ENCODE measurements at places on chromosomes 12 and 14. TPM values are rescaled to one million over a fixed set of nuclear protein-coding genes. Genes with fewer than 3 reads are reported as not detected.

The GALNT16 gene
- total RNA-seq = 0.96 TPM

The ASCL1 gene
- total RNA-seq = not detected

The IQSEC3 gene
- 7.7 TPM for total RNA-seq

The MUCL1 gene
- total RNA-seq = not detected

The MIA2 gene
- total RNA-seq = 21.9 TPM

DNA sequence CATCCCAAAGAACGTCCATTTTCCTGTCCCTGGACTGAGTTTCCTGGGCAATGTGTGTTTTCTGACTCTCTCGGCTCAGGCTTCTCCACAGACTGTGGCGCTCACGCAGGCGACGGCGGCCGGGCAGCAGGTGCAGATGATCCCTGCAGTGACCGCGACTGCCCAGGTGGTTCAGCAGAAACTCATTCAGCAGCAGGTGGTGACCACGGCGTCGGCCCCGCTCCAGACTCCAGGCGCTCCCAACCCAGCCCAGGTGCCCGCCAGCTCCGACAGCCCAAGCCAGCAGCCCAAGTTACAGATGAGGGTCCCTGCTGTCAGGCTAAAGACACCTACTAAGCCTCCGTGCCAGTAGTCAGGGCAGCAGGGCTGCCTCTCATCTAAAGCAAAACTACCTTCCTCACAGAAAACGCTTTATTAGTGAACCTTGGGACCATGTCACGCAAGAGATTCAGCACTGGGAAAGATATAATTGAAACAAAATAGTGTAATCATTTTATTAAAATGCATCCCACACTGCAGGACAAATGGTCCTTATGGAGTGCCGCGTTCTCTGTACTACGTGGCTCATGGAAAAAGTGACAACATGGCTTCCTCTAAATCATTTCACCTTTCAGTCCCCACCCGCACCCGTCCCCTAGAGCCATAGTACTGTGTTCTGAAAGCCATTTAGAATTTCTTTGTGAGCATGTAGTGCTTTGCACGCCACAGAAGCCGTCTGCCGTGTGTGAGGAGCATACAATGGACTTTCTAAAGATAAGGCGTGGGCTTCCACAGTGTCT is 66.6 kb downstream of the DDX51 start:
- DNase-seq = no peak

GRCh38 chr12:125861299-125862281 is 796.4 kb downstream of the AACS start:
- peak; percentile 24 for DNase-seq

GRCh38 chr12:62700091-62700880 is 233.7 kb downstream of the MON2 start:
- DNase-seq = no peak

- DNase-seq = no peak
These were observed 387 bp upstream of the GSC start for GRCh38 chr14:94770251-94770749.

- peak; percentile 32 for DNase-seq
These were observed 20.2 kb upstream of the MLEC start for GRCh38 chr12:120666571-120667390.

DNA sequence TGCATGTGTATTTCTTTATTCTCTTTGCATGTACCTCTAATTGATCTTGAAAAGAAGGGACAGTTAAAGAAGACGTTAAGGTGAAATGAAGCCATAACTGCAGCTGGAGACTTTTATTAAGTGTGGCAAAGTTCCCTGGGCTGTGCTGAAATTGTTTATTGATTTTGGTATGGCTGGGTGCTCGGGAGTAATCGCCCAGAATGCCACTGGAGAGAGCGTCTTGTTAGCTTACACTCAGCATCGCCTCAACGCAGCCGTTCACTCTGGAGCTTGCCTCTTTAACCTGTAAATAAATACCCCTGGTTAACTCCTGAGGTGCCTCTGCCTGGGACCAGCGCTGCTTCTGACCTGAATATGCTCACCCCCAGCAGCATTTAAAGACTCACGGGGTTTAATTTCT is 98.6 kb downstream of the GPATCH2L start:
- no peak for DNase-seq

DNA sequence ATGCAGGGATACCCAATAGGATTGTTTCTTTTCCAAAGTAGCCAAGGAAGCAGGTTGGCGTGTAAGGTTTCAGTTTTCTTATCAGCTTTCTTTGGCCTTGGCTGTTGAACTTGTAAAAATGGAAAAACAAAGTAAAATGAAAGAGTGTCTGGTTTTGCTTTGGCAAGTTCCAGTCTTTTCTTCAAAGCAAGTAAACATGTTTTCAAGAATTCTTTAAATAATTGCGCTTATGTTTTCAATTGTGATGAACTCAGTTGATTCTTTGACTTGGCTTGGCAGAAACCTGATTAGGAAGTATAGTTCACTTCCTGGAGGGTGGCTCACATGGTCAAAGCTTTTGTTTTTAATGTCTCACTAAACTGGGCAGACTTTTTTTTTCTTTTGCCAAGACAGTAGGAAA is 112.2 kb upstream of the USP44 start:
- peak; percentile 27 for DNase-seq

DNA sequence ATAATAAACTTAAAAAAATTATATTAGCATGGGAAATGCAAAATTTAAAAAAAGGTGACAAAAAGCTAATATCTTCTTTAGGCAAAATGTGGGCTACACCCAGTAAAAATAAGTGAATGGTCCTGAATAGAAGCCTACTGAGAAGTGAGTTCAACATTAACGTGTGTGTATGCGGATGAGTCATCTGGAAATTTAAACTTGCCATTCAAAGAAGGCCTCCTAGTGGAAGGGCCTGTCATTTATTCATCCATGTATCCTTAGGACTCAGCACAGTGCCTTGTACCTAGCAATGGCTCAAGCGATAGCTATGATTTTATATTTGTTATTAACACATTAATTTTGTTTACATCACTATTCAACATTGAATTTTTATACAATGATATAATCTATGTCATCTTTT is 226.2 kb downstream of the NUBPL start:
- DNase-seq = no peak

DNA sequence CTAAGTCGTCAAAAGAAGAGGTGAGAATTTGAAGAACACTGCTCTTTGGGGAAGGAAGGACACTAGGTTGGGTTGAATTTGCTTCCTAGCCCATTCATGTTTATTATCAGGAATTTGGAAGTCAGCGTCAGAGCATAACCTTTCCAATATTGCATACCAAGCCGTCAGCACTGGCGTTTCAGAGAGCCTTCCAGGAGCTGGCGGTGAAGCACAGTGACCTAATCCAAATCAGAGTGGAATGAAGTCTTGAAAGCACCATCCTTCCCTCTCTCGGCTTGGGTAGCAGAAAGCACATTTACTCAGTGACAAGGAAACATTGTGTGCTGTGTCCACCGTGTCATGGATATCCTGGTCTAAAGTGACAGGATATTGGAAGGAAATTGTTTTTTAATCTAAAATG is 240.3 kb upstream of the PELI2 start:
- no peak for DNase-seq

DNA sequence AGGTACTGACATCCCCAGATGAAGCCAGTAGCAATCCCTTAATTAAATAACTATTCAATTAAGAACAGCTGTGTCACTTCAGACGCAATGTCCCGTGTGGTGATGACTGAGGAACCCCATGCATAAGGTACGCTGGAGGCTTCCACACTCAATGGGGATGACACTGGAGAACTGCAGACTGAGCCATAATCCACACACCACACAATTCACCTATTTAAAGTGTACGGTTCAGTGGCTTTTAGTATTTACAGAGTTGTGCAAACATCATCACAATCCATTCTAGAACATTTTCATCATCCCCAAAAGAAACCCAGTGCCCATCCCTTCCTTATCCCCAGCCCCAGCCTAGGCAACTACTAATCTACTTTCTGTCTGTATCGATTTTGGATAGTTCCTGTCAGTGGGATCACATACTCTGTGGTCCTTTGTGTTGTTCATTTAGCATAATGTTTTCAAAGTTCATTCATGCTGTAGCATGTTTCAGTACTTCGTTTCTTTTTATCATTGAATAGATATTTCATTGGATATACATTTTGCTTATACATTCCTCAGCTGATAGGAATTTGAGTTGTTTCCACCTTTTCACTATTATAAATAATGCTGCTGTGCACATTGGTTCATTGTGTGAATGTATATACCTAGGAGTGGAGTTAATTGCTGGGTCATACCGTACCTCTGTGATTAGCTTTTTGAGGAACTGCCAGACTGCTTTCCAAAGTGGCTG is 61.1 kb downstream of the NINJ2 start:
- no peak for DNase-seq

GRCh38 chr12:67710582-67710981 is 62.0 kb downstream of the DYRK2 start:
- DNase-seq = peak; percentile 42

DNA sequence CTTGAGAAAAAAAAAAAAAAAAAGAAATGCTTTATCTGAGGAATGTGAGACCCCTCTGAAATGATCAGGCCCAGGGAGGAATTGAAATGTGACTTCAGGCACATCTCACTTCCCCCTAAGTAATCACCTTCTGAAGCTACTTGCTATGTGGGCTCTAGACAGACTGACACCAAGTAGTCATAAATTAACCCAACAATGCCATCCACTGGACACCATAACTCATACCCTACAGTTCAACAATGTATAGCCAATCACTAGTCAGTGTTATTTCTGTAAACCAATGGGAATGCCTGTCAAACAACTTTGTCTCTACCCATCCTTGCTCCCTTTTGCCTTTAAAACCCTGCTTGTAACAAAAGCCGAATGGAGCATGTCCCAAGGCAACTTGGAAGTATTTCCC is 182.7 kb upstream of the TMPO start:
- DNase-seq = no peak

DNA sequence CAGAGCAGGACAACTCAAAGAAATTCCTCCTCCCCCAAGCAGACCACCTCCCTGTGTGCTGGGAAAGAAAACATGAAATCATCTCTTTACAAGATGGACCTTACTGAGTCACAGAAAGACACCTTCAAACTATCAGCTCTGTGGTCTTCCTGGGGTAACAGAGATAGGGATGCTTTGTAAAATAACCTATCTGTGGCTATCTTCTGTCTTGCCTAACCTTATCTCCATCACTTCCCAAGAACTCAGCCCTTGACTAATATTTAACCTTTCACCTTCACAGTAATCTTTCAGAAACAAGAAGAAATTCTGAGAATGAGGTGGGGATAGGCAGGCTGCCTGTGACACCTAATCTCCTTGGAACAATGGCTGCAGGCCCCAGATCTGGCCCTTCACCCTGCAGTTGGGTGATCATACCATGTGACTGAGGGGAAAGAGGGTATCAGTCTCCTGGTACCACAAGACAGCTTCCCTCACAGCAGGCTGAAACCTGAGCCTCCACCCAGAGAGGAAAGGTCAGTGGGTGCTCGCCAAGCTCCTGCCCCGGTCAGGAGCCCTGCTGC is 27.4 kb upstream of the CEBPE start:
- DNase-seq = no peak

DNA sequence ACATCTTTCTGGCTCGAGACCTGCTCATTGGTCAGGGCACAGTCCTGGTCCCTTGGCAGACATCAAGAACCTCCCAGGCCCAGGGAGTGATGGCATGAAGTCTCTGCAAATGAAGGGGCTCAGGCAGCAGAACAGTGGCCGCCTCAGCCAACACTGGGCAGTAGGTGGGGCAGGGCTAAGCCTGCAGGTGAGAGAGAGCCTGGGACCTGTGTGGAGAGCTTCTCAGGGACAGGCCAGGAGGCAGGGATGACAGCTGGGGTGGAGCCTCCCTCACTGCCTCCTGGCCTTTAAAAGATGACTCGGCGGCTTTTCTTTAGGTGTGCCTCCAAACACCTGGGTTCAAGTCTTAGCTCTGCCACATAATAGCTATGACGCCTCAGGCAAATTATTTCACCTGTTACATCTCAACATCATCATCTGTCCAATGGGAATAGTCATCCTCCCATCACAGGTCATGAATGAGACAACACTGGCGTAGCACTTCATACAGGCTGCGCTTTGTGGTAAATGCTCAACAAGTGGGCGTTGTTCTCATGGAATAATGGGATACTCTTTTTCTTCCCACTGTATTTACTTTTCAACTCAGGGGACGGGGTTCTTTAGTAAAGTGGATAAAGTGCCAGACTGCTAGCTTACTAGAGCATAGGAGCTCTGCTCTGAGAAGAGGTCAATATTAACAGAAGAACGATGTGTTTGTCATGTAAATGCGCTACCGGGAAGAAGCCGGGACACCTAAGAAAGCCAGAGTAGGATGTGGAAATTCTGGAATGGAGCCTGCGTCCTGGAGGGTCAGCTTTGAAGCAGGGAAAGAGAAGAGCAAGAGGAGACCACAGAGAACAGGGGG is 277.4 kb downstream of the FOXN3 start:
- DNase-seq = no peak

DNA sequence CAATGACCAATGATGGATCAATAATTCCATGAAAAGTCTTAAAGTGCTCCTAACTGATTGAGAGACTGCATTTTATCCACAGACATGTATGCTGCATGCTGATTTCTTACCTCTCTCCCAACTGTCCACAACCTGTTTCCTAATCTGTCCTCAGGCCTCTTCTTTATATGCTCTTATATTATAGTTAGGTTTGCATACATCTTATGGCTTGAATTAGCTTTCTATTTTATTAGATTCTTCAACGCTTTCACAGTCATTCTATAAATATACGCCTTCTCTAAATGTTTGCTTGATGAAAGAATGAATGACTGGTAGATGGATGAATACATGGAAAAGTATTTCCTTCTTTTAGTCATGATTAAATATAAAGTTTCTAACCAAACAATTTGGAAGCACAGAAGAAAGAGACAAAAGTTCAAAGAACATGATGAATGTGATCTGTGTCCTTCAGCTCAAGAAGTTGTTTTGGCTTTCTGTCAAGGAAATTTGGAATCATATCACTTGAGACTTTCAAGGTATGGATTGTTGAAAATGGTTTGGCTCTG is 91.8 kb upstream of the NPAS3 start:
- no peak for DNase-seq

DNA sequence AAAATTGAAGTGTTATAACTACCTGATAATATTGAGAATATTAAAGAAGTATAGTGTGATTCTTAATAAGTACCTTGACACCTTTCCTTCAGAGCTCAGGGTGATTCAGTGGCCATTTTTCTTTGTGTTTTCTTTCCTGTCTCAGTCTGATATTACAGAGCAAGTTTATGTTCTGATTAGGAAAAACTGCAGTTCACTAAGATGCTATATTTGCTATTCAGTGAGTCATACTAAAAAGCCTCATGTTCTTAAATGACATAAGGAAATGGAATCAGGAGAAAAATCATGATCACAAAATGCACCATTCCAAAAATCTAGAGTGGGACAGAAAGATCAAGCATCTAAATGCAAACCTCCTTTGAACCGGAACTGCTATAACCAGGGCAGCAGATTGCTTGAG is 390.6 kb upstream of the ATP2B1 start:
- DNase-seq = peak; percentile 34

GRCh38 chr12:41966916-41967315 is 177.8 kb downstream of the GXYLT1 start:
- DNase-seq = no peak

DNA sequence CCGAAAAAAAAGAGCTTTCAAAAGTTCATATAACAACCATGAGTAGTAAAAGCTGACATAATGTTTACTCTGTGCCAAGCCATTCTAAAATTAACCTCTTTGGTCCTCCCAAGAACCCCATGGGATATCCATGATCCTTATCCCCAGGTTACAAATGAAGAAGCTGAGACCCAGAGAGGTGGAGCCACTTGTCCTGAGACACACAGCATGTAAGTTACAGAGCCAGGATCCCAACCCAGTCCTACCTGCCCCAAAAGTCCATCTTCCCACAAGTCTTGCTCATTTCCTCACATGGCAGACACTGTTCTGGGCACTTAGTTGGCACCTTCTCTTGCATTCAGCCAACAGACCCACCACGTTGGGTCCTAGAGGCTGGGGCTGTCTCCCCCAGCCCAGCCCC is 37.1 kb downstream of the TRPV4 start:
- DNase-seq = no peak

- no peak for DNase-seq
These were observed 122.1 kb downstream of the STXBP6 start for GRCh38 chr14:24927809-24928208.
